ENCODE measurements at places on chromosomes 2 and 18.

DNA sequence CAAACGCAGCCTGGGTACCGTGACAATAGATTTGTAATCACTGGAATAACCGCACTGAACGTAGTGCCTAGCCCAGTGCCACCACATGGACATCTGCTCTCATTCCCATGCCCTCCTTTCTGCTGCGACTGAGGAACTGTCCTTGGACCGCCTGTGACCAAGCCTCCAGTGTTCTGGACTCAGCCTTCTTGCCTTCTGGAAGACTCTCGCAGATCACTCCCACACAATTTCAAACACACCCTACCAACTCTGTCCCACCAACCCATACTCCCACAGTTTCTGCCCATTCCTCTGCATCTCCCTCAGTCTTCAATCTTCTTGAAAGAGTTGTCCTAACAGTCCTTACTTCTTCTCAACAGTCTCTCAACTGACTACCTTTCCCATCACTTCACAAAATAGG, 2.1 kb downstream of the RNF149 start:
- no peak for DNase-seq

DNA sequence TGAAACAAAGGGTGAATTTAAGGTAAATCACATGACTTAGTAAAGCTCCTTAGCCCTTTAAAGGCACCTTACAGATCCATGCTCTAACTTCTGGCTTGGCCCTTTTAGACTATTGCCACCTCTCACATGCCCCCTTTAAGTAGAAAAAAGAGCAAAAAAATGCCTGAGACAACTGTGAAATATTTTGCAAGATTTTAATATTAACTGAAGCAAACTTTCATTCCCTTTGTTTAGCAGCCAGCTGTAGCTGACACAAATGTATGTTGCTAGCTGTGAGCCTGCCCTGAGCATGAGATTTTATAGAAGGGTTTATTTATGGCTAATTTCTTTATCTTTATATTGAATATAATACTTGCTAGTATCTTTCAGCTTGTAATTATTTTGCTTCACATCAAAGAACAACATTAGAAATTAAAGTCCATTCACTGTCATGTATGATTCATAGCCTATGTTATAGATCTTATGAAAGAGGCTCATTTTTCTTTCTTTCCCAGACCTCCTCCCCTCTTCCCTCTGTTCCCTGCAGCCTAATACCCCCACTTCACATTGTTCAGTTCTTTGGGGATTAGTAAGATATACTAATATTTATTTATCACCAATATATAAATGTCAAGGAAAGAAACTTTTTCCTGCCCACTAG, 637.2 kb upstream of the ZEB2 start:
- DNase-seq, result no peak

DNA sequence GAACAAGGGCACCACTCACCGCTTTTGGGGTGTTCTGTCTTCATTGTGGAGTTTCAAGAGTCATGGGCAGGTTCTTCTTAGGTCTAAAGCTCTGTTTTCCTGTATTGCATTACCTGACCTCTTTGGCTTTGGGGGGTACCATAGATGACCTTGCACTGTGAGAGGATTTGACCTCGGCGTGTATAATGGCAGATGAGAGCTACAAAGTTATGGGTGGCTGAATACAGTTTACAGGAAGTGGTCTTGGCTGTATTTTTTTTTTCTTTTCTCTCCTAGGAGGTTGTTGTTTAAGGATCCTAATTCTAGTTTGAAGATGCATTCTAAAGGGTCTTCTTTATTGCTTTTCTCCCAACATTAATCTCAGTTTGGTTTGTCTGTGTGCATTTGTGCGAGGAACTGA, 11.5 kb downstream of the GAL3ST2 start:
- no peak for DNase-seq

DNA sequence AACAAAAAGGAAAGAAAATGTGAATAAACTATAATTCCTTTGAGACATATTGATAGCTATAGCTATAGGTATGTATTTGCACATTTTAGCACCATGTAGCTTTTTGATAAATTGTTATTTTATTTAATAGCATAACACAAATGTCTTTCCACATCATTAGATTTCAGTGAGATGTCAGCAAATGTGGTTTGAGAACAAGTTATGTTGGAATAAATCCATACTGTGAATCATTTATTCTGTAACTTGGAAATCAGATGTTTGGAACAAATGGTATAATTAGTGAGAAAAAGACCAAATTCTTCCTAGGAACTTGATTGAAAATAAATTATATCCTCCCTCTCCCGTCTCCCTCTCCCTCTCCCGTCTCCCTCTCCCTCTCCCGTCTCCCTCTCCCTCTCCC, 62.8 kb downstream of the NABP1 start:
- DNase-seq, result no peak

DNA sequence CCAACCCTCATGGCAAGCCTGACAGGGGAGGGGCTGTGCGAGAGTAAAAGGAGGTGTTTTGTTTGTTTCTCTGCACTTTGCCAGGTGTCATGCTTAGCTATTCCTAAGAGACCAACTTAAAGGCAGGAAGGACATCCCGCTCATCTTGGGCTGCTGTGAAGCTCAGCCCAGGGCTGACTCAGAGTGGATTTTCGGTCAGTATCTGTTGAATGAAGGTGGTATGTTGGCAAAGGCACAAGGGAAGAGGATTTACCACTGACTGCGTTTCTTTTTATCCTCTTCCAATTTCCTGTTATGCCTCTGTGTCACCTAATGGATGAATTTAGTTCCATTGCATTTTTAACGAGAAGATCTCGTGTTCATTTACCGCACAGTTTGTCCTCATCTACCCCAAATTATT, 18.9 kb downstream of the TRPM8 start:
- DNase-seq, result no peak

DNA sequence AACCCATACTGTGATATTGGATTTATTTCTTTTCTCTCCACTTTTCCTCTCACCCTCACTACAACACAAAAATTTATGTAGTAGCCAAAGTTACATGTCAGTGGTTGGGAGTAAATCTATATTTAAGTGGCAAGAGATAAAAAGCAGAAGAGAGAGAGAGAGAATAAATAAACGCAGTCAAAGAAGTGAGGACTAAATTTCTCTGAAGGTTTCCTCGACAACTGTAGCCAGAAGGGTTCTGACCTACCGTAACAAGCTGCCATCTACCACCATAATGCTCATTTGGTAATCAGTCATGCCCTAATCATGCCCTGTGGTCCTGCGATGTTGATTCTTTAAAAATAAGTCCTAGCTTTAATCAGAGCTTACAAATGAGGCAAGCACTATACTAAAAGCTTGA, 9.1 kb downstream of the ARHGAP28 start:
- DNase-seq, result no peak

- DNase-seq, result no peak
Observed at GRCh38 chr2:120064664-120065063, 51.8 kb downstream of the EPB41L5 start.

- DNase-seq, result no peak
Observed at GRCh38 chr2:74130211-74130995, 17.3 kb downstream of the BOLA3 start.

GRCh38 chr2:95053543-95053942, 28.0 kb downstream of the MAL start:
- no peak for DNase-seq

DNA sequence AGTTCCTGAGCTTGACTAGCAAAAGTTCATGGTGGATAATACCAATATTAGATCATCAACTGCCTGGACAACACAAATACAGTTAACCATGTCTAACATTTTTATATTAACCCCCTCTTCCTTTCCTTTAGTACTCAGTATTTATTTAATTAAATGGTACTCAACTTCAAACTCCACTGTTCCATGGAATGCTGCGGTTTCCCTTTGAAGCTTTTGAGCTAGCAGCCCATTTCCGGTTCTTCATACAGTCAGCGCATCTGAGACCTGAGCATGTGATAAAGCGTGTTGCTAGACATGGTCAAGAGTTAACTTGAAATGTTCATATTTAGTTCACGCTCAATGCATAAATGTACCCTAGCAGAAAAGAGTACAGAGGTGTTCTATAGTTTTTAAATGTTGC, 278.4 kb downstream of the ALPK2 start:
- DNase-seq, result no peak

GRCh38 chr2:207423886-207424285, 105.9 kb upstream of the CREB1 start:
- peak; percentile 31 for DNase-seq

- peak; percentile 25 for DNase-seq
Observed at GRCh38 chr2:105926960-105927678, 182.4 kb downstream of the NCK2 start.

GRCh38 chr2:17299891-17300540, 218.2 kb downstream of the RAD51AP2 start:
- DNase-seq, result no peak

GRCh38 chr2:197294260-197294659, 16.3 kb downstream of the ANKRD44 start:
- no peak for DNase-seq

DNA sequence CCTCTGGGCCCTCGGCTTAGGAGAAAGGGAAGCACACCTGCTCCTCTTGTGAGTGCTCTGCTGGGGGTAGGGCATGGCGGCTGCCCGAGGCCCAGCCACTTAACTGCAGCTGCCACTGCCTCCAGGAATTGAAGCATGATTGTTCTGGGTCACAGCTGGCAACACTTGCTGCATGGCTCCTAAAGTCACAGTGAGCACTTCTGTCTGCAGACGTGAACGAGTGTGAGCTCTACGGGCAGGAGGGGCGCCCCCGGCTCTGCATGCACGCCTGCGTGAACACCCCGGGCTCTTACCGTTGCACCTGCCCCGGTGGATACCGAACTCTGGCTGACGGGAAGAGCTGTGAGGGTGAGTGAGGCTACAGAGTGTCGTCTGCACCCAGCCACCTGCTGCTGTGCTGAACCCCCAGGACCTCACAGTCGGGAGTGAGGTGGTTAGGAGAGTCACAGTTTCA, 44.4 kb downstream of the FBLN7 start:
- peak; percentile 33 for DNase-seq

DNA sequence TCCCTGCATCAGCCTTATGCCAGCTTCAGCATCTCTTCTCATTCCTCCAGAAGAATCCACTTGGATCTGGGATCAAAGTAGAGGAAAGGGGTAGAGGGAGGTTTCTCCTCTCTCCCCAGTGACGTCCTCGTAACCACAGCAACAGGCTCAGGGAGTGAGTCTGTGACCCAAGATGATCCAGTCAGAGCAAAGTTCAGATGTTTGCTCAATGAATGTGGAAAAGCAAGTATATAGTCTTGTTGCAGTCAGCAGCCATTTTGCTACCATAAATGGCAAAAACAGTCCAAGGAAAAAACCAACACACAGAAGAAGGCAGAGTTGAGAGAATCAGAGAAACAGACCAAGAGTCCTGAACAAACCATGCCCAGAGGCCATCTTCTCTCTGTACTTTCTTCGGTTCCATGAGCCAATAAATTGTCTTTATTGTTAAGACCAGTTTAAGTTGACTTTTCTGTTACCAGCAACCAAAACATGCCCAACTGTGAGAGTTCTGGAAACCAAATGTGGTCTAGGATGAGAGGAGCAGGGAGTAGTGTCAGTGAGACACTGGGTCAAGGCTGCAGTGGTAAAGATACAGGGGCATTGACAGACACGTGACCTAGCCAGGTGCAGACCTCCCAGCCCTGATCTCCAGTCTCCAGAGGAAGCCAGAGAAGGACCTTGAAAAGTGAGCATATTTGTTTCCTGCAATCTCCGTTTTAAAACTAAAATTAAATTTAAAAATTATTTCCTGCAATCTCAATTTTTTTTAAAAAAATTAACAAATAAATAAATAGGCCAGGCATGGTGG, 3.2 kb upstream of the CXCR1 start:
- no peak for DNase-seq

DNA sequence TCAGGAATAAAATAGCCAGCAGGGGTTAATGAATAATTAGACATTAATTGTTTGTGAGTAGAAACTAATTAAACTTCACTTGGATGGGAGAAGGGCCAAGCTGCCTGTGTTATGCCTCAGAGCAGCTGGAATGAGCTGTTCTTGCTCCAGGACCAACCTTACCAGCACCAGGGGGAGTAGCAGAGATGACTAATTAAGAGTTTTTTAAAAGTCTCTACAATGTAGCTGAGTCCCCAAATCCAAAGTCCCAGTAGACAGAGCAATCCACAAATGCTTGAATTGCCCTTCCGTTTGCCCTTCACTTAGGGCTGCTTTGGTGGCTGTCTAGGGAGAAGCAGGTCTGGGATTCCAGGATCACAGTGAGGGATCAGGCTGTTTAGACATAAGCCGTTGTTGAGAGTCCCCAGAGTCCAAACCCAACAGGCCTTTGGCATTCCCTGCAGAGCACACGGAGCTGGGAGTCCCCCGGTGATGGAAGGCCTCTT, 59.4 kb downstream of the RHOB start:
- DNase-seq, result no peak

DNA sequence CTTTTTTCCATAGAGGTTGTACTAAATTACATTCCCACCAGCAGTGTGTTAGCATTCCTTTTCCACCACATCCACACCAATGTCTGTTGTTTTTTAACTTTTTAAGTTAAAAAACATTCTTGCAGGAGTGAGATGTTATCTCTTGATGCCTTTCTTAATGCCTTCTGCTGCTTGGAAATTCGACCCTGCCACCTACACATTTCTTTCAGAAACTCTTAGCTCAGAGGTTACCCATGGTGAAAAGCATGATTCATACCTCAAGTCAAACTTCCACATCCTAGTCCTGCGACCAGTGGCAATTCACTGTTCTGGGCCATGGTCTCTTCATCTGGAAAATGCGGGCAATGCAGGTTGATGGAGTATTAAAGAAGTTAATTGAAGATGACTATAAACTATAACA, 12.7 kb upstream of the HNMT start:
- DNase-seq, result no peak

DNA sequence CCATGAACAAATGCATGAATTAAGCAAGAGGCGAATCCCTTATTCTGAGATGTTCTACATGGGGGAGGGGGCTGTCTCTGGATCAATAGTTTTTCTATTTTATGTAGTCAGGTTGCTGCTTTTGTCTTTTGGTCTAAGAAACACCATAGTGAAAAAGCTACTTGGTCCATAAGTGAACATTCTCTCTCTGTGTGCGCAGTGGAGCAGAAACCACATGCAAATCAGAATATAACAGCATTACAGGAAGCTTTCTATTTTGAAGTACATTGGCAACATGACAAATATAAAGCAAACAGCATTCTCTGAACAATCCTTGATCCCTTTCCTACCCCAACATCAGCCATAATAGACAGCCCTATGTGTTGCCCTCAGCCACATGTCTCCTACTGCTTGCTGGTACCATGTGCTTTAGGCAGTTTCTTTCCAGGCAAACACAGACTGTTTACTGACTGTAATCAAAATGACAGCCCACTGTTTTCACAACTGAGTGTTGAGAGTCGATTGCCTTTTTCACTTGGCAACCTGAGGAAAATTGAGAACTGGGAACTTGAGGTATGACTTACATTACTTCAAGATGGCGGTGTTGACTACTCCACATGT, 10.6 kb downstream of the SCN3A start:
- DNase-seq, result no peak

GRCh38 chr2:71713581-71714580, 260.5 kb downstream of the DYSF start:
- no peak for DNase-seq

- DNase-seq, result no peak
Observed at GRCh38 chr2:169928463-169928864, 101.2 kb downstream of the UBR3 start.

DNA sequence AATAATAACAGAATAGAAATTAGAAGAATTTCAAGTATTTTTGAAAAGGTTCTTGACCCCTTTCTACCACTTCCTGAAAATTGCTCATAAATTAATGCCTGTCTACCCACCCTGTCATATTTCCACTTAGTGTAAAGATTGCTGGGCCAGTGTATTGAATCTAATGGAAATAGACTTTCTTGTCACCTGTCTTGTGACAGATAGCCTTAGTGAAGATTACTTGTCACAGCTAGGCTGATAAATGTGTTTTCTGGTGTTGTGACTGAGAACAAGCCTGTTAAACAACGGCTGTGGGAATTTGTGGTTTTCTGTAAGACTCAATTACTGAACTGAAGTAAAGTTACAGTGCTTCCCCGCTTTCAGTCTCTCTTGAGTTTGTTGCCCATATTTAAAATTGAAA, 37.0 kb downstream of the PIK3C3 start:
- DNase-seq, result no peak

Measured in activated T-cell treated with anti-CD3 and anti-CD28 coated beads for 48 hours (primary cell).